ENCODE measurements at places on chromosomes 3 and 15.

- no peak for DNase-seq
These were observed 44.3 kb downstream of the ATP1B3 start for GRCh38 chr3:141920701-141921100.

GRCh38 chr3:97823046-97824004 lies 1.5 kb downstream of the CRYBG3 start:
- DNase-seq: no peak

DNA sequence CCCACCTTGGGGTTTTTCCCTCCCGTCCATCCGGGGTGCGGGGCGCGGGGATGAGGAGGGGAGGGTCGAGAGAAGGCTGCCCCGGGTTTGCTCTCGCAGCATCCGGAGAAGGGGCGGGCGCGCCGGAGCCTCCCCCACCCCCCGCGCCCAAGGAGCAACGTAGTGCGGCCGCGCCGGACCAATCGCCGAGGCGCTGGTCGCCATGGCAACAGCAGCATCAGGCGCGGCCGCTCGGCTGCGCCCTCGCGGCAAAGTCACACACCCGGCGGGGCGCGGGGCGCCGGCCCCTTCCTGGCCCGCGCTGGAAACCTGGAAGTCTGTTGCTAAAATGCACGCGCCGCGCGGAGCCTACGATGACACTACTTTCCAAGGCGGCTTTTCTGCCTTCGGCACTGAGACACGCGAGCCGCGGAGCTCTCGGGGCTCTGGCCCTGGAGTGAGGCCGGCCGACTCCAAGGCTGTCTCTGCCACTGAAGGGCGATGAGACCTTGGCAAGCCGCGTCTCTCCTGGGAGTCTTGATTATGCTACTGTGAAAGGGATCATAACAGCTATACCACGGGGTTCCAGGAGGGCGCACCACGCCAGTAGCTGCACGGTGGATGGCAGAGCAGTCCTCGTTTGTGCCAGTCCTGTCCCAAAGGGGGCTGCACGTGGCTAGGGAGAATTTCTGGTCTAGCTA lies at the start of gene IQSEC1:
Gene IQSEC1 (minus strand): TSS at position 104 of the 680 bp plus-strand sequence. CDS start 415 bp downstream, outside the sequence.
- DNase-seq: no peak

- no peak for DNase-seq
These were observed 4.3 kb downstream of the MASP1 start for GRCh38 chr3:187287256-187287655.

DNA sequence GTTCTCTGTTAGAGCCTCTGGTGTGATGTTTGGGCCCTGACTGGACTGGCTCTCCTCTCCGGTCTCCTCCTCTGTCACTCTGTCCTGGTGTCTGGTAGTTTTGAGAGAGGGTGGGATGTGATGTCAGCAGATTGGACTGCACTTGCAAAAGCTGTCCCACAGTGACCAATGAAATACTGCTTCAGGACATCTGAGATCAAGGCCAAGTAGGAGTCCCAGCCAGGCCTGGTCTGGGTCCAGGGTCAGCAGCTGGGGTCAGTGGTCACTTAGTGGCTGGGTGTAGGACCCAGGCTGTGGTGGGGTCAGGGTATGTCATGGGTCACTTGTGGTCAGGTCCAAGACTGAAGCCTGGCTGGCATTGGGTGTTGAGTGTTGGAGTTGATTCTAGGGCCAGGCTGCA lies 20.9 kb downstream of the ALDH1L1 start:
- DNase-seq: no peak

Measured in LNCaP clone FGC (cell line).